Activated gamma-delta T cell (primary cell): ENCODE measurements at places on chromosomes 4 and X.

DNA sequence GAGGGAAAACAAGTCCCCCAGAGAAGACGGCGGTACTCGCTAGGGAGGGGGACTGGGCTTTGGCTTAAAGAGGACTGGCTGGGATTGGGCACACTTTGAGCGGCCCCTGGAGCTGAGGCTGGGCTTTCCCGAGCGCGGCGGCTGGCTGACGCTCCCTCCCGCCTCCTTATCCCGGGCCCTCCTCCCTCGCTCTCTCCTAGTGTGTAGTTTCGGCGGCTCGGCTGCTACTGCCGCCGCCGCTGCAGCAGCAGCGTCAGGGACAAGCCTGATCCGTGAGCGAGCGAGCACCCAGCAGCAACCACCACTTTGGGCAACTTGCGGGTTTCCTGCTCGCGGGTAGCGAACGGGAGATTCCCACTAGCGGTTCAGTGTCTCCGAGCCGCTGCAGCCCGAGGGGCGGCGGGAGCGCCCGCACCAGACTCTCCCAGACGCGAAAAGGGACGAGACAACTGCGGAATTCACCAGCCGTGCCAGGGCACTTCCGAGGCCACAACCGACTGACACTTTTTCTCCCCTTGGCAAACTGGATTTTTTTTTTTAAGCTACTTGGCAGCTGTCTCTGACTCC is 632 bp upstream of the PCDH7 start:
- no peak for DNase-seq

GRCh38 chrX:9466736-9467135 is 1.9 kb downstream of the TBL1X start:
- DNase-seq: no peak

GRCh38 chr4:183297675-183298074 is 22.4 kb downstream of the CLDN22 start:
- no peak for DNase-seq

DNA sequence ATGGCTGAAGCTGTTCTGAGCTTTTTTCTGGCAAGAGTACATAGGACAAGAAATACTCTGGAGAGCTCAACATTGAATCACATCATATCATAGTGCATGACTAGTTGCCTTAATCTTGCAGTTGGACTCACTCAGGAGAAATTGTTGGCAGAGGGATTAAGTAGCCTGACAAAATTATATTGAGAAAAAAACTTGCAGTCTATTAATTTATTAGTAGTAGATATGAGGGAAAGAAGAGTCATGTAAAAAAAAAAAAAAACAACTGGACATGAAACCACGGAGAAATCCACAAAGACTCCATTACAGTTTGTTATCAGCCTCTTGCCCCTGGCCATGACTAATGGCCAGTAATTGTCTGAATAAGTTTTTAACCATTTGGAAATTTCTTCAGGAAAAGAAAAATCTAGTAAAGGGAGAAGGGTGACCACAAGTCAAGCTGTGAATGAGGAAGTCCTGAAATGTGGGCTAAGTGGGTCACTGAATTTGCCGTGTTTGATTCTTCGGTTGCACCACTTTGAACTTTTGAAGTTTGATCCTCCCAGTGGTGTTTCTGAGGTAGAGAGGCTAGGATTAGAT is 45.6 kb downstream of the FHL1 start:
- DNase-seq: no peak

DNA sequence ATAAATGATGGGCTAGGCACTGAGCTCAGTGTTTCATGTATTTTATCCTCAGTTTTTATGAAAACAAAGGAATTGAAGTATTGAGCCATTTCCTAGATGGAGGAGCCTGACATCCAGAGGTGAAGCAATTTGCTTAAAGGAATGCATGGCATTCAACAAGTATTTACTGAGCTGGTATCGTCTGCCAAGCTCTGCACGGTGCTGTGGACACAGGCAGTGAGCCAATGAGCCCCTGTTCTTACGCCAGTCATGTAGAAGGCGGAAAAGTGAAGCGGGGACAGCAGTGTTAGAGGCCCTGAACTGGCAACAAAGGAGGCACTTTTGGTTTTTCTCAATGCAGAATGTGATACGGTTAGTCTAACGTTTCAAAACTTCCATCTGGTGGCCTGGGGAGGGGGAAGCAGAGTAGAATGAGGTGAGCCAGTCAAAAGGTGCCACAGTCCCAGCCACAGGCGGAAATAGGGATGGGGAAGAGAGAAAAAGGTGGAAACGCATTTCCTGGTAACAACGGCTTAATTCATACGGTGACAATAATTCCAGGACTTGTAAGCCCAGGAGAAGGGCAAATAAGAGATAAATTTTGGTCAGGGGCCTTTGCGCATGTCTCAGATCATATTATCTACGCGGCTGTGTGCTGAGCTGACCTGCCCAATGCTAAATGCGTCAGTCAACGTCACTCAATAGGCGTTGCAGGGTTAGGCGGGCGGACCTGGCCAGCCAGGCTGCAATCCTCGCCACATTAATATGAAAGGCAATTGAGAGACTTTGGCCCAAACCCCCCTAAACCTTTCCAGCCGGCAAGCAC is 133.9 kb downstream of the AFAP1 start:
- no peak for DNase-seq

GRCh38 chrX:17535229-17535628 is 160.2 kb downstream of the NHS start:
- no peak for DNase-seq

DNA sequence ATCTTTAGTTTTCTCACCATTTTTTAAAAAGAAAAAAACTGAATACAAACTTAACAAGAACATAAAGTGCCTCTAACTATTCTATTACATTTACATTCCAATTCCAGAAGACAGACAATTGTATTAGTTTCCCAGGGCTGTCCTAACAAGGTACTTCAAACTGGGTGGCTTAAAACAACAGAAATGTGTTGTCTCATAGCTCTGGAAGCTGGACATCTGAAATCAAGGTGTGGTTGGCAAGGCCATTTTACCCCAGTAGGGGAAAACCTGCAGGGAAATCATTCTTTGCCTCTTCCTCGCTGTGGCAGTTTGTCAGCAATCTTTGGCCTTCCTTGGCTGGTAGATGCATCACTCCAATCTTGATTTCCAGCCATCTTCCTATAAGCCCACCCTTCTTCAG is 37.5 kb upstream of the TMEM33 start:
- no peak for DNase-seq

- no peak for DNase-seq
These were observed 6.6 kb downstream of the SMS start for GRCh38 chrX:21946925-21947641.

DNA sequence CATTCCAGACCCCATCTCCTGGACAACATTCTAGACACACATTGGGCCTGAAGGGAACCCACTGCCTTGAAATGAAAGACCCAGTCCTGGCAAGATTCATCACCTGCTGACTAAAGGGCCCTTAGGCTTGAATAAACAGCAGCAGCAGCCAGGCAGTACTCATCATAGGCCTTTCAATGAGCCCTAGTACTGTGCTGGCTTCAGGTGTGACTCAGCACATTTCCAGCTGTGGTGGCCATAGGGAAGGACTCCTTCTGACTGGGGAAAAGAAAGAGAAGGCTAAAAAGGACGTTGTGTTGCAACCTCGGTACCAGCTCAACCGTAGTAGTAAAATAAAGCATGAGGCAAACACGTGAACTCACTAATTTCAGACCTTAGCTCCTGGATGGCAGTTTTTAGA is 344.0 kb downstream of the ACTRT1 start:
- DNase-seq: no peak

DNA sequence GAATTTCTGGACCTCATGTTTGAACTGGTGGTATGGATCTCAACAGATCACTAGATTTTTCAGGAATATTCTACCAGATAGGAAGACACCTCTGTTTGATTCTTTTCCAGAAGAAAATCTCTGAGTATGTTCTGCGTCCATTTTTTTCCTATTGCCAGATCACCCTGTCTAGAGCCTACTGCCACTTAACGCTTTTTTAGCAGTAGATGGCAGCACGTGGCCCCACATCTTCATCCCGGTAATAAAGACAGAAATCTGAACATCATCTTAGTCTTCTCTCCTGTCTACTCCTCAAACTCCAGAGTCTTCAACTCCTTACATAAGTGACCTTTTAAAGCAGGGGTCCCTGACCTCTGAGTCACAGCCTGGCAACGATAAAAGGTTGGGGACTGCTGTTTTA is 184.7 kb downstream of the TMA16 start:
- no peak for DNase-seq
